ENCODE measurements at places on chromosomes 5 and 9.

GRCh38 chr9:112032009-112032408 lies 135.4 kb downstream of the UGCG start:
- no peak for DNase-seq

DNA sequence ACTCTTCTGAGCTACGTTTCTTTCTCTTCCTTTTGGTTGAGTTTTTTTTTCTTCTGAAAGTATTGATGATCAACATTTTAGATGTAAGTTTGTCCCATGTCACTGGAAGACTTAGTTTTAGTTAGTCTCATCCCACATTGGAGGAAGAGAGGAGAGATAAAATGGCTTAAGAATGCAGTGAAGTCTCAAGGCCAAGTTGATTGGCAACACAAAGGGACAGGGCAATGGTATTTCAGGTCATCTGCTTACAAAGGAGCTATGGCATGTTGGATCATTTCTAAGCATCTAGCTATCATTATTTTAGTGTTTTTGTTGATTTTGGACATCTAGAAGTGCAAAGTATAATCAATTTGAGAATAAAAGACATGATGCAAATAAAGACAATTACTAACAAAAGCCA lies 58.6 kb downstream of the CDKN2A start:
- DNase-seq = no peak

DNA sequence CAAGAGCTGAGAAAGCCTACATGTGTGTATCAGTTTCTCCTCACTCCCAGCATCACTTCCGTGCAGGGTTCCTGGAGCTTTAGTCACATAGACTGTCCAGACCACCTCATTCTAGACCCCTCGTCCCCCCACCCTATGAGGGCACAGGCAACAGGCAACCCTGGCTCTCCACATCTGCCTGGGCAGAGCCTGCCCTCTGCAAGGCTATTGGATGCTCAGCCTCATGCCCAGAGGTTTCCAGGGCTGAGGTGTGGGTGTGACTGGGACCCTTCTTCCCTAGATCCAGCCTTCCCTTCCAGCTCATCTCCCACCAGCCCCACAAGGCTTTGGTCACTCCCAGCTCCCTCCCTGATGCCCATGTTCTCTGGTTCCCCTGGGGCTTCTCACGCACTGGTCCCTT lies 161.4 kb downstream of the PAX5 start:
- DNase-seq = no peak

GRCh38 chr5:17401470-17402288 lies 96.4 kb upstream of the TAF11L2 start:
- no peak for DNase-seq

- DNase-seq = no peak
Observed at GRCh38 chr9:99101812-99102211, 3.1 kb upstream of the TGFBR1 start.

DNA sequence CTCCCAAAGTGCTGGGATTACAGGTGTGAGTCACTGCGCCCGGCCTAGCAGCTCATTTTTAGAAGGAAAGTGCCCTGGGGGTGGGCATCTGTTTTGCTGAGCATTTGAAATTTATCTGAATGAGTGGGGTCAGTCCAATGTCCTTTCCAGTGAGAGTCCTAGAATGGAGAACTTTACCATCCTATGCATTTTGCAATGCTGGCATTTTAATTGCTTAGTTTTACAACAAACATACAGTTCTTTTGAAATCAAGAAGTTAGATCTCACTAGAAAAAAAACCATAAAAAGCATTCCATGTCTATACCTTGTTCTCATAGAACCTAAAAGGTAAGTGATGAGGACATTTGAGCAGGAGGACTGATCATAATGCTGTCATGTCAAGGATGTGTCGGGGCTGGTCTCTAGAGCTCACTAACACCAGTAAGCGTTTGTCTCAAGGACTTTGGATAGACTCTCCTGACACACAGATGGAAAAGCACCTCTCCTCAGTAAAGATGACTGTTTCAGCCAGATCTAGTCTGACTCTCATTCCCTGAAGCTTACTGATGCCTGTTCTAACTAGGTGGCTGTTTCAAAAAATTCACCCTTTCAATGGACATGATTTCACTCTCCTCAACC lies 83.9 kb downstream of the DCP2 start:
- no peak for DNase-seq

DNA sequence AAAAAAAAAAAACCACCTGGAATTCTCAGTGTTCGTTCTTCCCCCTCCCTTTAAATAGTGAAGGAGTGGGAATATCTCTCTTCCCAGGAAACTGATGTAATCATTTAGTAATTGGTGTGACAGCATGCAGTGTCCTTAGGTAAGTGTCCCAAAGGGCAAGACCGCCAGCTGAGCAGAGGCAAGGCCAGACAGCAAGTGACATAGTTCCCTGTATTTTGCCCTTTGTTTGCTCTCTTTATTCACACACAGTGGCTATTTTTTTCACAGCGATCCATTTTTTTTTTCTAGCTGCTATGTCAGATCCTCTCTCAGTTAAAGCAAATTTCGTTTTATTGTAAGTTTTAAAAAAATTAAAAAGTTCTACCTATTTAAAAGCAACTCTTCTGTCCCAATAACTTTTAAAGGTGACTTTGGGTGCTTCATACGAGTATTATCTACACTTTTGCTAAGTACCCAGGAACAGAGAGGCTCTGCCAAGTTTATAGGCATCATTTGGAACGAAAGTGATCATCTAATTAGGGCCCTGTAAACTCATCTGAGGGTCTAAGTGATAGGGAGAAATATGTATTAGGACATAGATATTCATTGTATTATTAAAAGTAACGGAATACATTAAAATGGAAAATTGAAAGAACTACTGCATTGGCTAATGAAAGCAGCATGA lies 98.2 kb upstream of the ALDH1A1 start:
- no peak for DNase-seq

DNA sequence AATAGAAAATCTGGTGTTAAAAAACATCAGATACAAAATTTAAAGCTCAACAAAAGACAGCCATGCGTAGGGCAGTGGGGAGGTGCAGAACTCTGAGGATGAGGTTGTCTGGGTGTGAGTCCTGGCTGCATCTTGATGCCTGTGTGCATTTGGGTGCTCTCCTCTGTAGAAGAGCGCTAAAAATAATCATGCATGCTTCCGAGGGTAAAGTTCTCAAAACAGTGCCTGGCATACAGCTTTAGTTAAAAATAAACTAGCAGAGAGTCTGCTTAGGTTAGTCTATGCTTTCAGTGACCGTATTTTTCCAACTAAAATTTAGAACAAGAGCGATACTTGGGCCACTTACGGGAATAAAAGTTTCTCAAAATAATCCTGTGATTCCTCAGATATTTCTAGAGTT lies 55.5 kb upstream of the SPATA31C2 start:
- peak; percentile 50 for DNase-seq

DNA sequence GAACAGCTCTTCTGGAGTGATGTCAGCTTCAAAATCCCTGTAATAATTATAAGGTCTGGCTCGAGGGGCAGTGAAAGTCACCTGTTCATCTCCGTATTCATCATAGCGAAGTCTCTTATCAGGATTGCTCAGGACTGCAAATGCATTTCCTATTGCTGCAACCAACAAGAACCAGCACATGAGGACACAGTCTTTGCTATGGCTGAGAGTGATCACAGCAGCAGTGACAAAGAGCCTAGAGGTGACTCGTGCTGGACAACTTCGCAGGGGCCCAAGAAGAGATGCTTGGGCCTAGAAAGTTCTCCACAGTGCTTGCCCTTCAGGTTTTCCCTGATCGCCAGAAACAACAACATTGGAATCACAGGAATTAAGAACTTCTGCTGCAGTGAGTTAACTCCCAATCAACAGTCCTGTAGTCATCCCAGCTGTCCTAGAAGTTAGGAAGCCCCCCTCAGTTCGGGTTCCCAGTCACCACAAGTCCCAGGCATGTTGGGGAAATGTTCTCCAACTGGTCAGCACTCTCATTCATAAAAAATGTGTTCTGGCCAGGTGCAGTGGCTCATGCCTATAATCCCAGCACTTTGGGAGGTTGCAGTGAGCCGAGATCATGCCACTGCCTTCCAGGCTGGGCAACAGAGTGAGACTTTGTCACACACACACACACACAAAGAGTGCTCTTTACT lies 13.0 kb downstream of the DNAJC18 start:
- DNase-seq = no peak

GRCh38 chr9:95284162-95285080 lies 33.1 kb downstream of the FANCC start:
- DNase-seq = no peak

- no peak for DNase-seq
Observed at GRCh38 chr9:109477258-109478050, 20.7 kb downstream of the PTPN3 start.

- DNase-seq = peak; percentile 84
Observed at GRCh38 chr5:72356361-72356760, 36.2 kb downstream of the PTCD2 start.

GRCh38 chr5:33563983-33564908 lies 123.5 kb downstream of the TARS1 start:
- no peak for DNase-seq

DNA sequence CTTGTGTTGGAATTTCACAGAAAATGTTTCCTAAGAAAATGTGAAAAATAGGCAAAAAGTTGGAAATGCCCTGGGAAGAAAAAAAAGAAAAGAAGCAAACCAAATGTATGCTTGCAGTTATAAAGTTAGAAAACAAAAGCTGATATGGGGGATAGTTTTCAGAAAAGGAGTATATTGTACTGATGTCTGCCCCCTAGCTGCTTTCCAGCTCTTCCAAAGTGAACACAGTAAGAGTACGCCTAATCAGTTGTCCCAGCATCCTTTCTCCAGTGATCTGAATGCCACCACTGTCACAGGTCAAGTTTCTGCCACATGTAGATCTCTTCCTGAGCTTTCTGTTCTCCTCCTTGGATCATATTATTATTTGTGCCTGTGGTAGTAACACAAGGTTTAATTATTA lies 5.8 kb downstream of the TYRP1 start:
- no peak for DNase-seq

- no peak for DNase-seq
Observed at GRCh38 chr5:14574096-14574495, 7.5 kb upstream of the OTULINL start.

DNA sequence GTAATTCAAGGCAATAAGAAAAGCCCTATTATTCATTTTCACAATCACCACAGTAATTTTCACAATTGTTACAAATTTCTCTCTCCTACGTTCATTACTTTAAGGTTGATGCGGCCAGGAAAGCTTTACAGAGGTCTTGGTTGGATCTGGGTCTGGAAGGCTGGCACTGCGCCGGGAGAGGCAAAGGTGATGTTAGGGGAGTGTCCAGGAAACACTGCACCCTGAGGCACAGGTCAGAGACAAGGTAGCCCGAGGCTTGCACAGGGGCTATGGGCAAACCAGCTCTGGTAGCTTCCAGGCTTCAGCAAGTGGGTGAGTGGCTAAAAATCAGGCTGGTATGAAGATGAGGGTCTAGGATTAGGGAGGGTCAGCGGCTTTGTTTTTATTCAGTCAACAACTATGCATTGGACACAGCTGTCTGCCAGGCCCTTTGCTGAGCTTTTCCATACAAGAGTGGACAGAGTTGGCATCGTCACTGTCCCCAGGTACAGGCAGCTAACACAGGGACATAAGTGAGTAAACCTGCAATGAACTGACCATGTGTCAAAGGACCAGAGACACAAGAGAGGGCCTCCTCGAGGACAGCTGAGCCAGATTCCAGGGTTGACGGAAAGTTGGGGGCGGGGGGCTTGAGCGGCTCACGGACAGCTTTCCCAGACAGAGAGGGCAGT lies 12.4 kb upstream of the TENT4A start:
- DNase-seq = no peak

- no peak for DNase-seq
Observed at GRCh38 chr5:41761663-41762062, 108.6 kb downstream of the OXCT1 start.

DNA sequence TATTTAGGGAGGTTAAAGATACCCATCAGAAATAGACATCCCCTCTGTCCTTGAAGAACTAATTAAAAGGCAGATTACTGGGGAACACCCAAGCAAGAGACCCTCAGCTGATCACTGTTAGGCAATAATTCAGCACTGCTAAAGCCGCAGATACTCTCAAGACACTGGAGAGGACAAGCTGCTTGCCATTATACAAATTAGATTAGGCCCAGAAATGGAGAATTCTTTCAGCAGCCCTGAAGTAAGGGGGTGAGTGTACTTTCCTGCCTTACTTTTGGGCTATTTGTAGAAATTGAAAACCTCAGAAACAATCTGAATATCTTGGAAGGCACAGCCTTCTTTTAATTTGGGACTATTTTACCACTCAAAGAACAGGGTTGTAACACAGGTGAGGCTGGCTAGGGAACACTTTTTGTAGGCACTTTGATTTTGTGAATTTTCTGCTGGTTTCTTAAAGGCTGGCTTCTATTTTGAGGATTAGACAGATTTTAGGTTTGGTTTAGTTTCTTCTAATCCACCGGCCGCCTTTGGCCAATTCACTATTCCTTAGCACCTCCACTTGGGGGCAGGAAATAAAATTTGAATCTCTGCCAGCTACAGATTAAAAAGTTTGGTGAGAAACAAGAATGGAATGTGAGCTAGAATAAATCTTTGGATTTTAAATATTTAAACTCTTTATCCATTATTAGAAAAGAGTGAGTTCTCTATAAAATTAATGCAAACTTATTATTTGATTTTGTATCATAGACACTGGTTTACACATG lies 106.0 kb downstream of the SMARCA2 start:
- no peak for DNase-seq

DNA sequence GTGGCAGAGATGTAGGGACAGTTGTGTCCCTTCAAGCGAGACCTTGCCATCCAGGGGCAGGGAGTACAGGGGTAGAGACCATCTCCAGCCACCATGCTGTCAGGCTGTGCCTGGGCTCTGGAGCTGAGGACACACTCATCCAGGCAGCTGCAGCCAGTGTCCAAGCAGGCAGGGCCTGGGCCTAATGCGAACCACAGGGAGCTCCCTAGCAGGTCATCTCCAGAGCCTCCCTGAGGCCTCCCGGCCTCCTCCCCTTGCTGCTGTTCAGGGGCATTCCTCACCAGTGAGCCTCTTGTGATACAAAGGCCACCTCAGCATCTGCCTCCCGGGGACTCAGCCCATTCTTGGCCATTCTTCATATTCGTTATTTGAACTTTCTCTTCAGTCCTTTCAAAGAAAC lies 35.0 kb downstream of the TPPP start:
- DNase-seq = no peak

DNA sequence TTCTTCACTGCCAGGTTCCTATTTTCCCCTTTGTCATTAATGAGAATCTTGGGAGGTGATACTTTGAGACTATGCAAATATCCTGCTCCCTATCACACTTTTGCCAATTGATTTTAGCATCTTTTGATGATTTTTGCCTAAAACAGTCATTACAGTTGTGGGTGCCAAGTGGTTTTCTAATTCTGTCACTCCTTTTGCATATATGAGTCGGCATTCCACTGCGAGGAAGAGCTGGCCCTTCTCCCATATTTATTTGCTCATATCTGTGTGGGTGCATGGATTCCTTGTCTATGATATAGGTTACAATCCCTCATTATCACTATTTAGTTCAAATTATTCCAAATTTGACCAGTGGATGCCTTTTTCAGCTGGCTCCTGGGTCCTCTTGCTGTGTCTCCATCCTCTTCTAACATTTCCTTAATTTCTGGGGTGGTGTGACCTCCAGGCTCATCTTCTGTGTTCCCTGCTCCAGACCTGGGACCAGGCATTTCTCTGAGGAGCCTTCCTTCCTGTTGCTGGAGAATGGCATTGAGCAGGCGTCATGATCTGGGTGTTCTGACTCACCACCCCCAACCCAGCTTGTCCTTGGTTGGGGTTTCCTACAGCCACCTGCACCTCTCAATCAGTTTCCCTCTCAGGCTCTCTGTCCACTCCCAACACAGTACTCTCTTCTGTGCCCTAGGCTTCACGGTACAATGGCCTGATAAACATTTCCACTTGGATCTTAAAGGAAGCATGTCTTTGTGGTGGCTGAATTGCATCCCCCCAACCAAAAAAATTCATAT lies 106.7 kb downstream of the NXNL2 start:
- DNase-seq = peak; percentile 91

GRCh38 chr5:61071526-61071925 lies 90.7 kb downstream of the SMIM15 start:
- DNase-seq = no peak
